Substantia nigra (tissue), 51 donors: ENCODE measurements at places on chromosomes 16 and 17.
A peak's percentile ranks its signal among the peaks of the same experiment; 100 is the strongest.

- DNase-seq: no peak
Measured at GRCh38 chr16:86664522-86665318, 86.4 kb downstream of the FOXL1 start.

DNA sequence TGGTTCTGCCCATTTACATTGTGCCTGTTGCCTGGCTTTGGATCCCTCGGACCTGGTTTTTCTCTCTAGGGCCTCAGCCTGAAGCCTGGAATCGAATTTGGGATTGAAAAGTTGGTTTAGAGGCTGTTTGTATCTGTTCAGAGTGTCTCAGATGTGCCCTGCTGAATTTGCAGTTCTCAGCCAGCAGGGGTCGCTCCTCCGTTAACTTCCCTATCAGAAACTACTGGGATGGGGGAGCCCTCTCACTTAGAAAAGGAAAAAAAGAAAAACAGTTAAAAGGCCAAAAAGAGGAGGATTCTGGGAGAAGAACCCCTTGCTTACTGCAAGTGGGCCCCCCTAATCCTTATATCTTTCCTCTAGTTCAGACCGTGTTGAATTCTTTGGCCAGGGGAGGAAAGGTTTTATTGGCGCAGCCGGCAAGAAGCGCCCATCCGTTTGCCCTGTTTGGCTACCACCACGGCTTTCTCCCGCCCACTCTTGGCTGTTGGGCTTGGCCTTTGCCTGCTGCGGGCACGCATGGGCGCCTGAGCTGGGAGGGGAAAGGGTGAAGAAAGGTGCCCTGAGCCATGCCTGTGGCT, 8.7 kb downstream of the FZD2 start:
- DNase-seq: no peak

DNA sequence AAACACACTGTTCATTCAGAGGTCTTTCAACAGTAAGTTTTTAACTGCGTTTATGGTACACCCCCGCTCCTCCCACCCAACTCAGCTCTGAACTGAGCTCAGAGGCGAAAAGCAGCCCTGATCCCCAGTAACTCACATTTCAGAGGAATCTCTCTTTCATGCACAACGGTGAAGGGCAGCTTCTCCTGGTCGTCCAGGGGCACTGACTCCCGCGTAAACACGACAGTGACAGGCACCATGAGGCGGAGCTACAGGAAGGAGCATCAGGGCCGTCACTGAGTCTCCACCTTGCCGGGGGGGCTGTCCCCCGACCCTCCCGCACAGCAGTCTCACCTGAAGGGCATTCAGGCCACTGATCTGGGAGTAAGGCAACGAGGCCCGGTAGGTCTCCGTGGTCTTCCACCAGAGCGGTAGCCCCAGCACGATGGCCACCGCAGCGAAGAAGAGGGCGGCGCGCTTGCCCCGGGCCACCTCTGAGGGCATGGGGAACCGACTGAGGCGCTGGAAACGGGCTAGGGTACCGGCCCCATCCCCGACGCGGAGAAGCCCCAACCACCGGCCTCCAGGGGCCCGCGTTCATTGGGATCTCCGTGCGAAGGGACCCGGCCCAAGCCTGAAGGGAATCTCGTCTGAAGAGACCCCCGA, 486 bp downstream of the PIGS start:
- peak; percentile 51 for DNase-seq

- DNase-seq: no peak
Measured at GRCh38 chr17:30021708-30022317, 80.4 kb downstream of the EFCAB5 start.

DNA sequence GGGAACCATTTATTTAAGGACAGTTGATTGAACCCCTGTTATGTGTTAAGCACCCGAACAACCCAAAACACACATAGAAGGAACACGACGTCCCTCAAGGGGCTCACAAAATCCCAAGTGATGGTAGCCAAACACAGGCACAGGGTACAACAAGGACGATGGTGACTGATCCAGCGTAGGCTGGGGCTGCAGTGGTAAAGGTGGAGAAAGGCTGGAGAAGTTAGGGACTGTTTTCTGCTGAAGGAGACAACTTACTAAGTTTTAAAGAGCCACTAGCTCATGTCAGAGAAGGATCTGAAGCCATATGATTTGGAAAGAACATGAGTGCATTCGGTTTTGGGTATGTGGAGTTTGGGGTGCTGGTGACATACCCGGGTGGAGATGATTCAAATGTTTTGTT, 229.6 kb upstream of the TNRC6C start:
- no peak for DNase-seq

DNA sequence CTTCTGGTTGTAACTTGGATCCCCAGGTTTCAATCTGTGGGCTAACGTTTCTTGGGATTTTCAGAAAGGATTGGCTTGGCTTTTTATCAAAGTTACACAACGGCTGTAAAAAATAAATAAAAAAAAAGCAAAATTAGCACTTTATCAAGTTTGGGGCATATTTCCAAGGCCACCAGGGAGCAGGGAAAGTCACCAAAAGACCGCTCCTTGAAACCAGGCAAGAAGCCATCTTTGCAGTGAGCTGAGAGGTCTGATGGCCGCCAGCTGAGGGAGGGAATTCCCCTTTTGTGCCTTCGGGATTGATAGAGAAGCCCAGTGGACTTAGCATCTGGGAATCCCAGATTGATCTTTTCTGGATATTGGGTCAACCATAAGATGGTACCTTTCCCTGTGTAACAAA, 192.2 kb downstream of the WWOX start:
- no peak for DNase-seq

GRCh38 chr16:53071748-53072301, 17.0 kb downstream of the CHD9 start:
- DNase-seq: no peak

- no peak for DNase-seq
Measured at GRCh38 chr17:2025220-2025621, at the start of gene RTN4RL1. TSS of gene RTN4RL1 (minus strand) at chr17:2025334. CDS start at chr17:2024865, 469 bp downstream.

DNA sequence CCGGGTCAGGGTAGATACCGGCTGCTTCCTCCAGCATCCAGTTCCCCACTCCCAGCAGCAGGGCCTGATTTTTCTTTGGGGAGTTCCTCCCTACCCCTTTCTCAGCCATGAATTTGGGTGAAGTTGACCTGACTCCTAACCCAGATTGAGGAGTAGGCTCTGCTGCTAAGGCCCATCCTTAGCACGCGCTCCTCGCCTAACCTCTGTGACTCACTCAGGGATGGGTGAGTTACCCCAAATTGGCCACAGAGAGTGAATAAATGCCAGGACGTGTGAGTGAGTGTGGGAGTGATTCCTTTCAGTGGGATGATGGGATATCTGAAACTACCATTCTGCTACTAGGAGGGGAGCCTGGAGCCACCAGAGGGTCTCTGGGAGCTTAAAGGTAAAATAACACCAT, 28.9 kb upstream of the ABCC12 start:
- DNase-seq: no peak

DNA sequence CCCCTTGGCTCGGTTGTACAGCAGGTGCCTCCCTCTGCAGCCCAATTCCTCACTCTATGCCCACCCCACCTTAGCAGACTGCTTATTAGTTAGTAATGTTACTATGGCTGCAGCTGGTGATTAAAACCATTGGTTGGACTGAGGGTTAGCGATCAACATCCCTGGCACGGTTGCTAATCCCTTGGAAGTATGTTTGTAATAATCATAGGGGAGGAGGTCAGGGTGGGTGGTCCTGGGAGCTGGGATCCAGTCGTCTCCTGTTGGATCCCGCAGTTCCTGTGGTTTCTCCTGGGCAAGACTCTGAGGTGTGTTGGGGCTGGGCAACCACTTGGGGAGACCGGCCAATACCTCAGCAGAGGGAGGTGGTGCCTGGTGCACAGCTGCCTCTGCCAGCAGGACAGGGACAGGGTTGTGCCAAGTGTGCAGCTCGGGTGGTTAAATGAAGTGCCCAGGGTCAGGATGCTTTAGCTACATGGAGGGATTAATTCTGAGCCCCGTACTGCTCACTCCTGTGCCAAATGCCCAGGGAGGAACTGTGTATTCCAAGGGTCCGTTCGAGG, 38.0 kb downstream of the FZD2 start:
- DNase-seq: no peak

- no peak for DNase-seq
Measured at GRCh38 chr17:4833941-4834680, 971 bp downstream of the MINK1 start.

DNA sequence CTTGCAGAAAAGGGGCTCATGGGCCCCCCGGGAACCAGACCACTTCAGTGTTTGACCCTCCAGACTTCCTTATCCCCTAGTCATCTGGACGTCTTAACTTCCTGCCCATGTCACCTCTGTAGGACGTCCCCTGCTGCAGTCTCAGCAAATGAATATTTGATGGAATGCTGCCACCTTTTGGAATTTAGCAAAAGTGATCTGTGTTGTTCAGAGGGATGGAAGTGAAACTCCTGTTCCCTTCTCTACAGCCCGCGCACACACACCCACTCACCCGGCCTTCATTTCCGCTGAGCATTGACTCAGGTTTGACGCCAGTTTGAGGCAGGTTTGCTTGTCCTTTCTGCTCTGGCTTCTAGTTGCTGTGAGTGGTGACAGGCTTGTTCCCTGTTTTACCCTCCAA, 507.2 kb upstream of the EEF2KMT start:
- DNase-seq: no peak

DNA sequence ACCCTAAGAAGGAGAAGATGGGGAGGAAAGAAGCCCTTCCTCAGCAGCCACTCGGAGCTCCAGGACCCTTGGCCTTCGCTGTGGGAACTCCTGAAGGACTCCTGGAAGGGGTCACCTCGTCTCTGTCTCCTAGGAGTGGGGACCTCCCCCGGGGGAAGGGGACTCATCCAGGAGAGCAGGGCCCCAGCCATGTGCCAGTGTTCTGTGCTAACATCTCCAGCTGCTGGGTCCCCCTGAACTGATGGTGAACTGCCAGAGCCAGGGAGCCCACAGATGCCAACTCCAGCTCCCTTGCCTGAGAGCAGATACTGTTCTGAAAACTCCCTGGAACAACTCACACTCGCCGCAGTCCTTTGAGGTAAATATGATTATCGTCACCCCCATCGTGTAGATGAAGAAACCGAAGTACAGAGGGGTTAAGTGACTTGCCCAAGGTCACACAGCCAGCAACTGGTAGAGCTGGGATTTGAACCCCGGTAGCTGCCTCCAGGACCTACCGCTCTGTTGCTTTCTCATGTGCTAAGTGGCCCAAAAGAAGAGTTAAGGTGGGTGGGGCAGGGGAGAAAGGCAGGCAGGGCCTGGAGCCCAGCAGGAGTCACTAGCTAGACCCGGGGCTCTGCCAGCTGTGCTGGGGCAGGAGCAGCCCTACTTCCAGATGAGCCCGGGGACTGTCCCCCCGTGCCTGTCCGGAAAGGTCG, 10.5 kb downstream of the TIMM22 start:
- DNase-seq: no peak

DNA sequence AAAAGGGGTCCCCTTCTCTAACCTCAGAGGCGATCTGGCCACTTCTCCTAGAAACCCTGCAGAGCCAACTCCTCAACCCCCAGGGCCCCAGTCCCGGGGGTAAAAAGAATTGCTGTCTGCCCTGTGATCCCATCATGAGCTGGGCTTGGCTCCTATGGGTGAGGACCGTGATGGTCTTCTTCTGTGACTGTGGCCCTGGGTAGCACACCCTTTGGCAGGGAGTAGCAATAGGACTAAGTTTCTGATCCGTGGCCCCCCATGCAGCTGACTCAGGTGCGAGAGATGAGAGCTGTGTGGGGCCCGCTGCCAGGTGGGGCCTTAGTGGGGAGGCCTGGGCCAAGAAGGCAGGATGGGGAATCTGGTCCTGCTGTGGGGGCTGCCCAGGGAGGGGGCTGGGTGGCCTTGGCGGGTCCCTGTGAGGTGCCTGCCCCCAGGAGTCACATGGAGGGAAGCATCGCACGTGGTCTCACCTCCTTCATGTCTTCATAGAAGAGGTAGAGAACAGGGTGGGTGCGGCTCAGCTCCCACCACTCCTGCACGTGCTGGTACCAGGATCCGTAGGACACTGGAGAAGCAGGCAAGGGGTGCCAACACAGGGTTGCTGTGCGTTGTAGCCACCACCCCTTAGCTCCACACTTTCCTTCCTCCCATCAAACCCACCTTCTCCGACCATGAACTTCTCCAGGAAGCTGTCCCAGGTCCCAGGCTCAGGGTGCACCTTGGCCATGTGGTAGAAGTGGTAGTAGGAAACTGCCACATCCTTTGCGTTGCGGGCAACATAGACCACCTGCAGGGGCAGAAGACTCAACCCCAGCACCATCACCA, 3.3 kb downstream of the SULT1A1 start:
- no peak for DNase-seq

- peak; percentile 86 for DNase-seq
Measured at GRCh38 chr16:30075503-30076275, at the start of gene PPP4C. TSS of gene PPP4C (plus strand) at chr16:30075994. CDS start at chr16:30076378, 384 bp downstream.

DNA sequence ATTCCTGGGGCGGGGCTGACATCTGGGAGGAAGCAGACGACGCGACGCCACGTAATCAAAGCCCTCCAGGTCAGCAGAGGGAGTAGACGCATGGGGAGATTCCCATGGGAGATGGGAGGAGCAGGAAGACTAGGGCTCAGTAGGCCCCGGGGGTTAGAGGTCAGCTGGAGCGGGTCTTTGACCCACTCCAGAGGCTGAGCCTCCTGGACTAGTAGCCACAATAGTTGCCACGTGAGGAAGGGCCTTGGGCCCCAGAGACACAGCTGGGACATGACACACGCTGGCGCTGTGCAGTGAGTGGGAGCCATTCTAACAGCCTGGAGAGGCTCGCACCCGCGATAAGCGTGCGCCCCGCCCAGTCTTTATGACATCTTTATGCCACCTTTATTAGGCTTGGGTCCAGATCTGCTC, 95.7 kb upstream of the AMZ2 start:
- no peak for DNase-seq

- no peak for DNase-seq
Measured at GRCh38 chr16:78932355-78932943, 668.1 kb downstream of the MAF start.

GRCh38 chr17:37488607-37489196, 989 bp upstream of the DUSP14 start:
- no peak for DNase-seq

- peak; percentile 63 for DNase-seq
Measured at GRCh38 chr17:28547623-28548416, 4.6 kb downstream of the UNC119 start.

- no peak for DNase-seq
Measured at GRCh38 chr17:3207367-3207766, at the start of gene OR1A1. TSS of gene OR1A1 (plus strand) at chr17:3207667. CDS start at chr17:3215621, 7,954 bp downstream.

DNA sequence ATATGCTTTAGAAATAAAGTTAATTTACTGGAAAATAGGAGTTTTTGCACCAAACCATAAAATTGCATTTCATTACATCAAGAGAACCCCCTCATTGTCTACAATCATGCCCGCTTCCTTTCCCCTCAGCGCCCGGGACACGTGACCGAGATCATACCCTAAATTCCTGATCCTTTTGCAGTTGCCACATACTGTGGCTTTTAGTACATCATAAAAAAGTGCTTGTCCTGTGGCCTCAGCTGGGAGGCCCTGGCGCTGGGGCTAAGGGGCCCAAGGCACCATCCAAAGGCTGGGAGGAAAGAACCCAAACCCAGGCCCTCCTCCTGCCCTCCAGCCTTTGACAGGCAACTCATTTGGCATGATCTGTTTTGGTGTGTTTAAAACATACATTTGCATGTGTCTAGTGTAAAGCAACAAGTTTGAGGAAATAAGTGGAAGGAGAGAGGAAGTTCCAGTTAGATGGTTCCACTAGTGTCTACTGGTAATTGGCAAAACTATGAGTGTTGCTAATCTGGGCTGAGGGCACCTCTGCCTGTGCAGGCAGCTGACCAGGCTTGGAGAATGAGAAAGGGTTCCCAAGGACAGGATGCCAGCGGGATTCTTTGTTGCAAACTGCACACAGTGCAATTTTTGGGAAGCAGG, 6.0 kb downstream of the CDK5R1 start:
- DNase-seq: no peak
